ENCODE measurements at places on chromosomes 2 and 18.
A peak's percentile ranks its signal among the peaks of the same experiment; 100 is the strongest.

DNA sequence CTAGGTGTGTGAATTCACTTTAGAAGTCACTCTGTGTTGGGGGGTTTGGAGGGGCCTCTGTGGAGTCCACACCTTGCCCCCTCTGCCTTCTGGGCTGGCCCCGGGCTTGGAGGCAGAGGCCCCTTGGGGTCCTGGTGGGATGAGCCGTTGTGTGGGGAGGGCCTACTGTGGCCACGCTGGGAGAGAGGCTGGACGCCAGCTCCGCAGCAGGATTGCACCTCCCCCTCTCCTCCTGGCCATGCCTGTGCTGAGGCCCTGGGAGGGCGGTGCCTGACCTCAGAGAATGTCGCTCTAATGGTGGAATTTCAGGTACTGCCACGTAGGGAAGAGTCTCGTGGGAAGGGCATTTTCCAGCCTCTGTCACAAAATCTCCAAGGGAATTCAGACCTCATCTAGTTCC is 237.0 kb downstream of the ATAD2B start:
- no peak overlapping the region for H3K4me3 ChIP-seq
- no peak overlapping the region for H3K27ac ChIP-seq
- no peaks in the 10 kb centered on the region for H3K27me3 ChIP-seq
- no peak for DNase-seq
- no peaks in the 10 kb centered on the region for H3K36me3 ChIP-seq
- no peaks in the 10 kb centered on the region for H3K4me1 ChIP-seq

DNA sequence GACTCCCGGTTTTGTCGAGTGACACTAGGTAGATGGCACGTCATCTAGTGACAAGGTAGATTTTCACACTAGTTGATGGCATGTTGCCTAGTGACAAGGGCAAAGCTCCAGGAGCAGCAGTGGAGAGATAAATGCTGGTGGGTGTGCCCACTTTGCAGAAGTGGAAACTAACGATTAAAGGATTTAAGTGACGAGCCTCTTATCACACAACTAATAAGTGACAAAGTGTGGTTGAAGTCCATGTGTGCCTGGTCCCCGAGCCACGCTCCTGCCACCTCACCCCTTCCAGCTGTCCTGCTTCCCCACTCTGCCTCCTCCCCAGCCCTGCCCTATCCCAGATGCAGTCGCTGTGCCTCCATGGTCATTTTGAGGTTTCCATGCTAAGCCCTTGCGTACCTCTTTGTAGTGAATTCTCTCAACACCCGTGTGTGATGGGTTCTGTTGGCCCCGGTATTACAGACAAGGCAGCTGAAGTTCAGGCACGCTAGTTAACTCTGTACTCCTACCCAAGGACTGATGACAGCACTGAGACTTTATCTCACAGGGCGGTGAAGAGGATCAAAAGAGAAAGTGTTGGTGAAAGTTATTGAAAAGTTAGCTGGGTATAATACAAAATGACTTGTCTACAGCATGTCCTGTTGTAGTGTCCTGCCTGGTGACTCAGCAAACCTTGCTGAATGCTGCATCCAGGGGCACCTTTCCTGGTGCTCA is 113.4 kb upstream of the GLI2 start:
- H3K36me3 ChIP-seq = no peaks in the 10 kb centered on the region
- H3K4me3 ChIP-seq = no peak overlapping the region
- no peaks in the 10 kb centered on the region for H3K4me1 ChIP-seq
- H3K27ac ChIP-seq = no peak overlapping the region

- no peak for DNase-seq
- no peaks in the 10 kb centered on the region for H3K4me1 ChIP-seq
- no peaks in the 10 kb centered on the region for H3K36me3 ChIP-seq
- peaks cover 6% of the 10 kb centered on the region for H3K27me3 ChIP-seq
Observed at GRCh38 chr18:63492851-63493250, 16.1 kb downstream of the SERPINB5 start.

DNA sequence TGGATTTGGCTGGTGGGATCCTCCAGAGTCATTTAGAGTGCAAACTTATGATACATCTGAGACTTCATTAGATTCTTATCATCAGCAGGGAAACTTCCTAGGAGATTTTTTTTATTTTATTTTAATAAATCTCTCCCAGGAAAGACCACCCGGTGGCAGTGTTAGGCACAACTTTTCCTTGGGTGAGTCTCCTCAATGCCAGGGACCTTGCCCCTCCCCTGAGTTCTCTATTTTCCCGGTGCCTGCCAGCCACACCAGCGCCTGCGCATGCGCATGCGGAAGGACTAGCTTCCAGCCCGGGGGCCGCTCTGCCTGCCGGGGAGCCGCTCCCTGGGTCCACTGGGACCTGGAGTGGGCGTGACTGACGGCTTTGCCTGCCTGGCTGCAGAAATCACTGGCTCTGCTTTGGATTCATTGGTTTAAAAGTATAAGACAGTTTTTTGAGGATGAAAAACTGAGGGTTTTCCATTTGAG is 86.6 kb downstream of the TMEM182 start:
- H3K4me3 ChIP-seq = peak overlapping the region; percentile 52
- peak; percentile 36 for DNase-seq
- no peaks in the 10 kb centered on the region for H3K36me3 ChIP-seq
- peaks cover 4% of the 10 kb centered on the region for H3K4me1 ChIP-seq
- no peaks in the 10 kb centered on the region for H3K27me3 ChIP-seq
- no peak overlapping the region for H3K27ac ChIP-seq
